GM19239 (cell line): ENCODE measurements at places on chromosomes 6 and 20.

- no peak for DNase-seq
Measured at GRCh38 chr20:1015181-1015580, 13.1 kb upstream of the RSPO4 start.

DNA sequence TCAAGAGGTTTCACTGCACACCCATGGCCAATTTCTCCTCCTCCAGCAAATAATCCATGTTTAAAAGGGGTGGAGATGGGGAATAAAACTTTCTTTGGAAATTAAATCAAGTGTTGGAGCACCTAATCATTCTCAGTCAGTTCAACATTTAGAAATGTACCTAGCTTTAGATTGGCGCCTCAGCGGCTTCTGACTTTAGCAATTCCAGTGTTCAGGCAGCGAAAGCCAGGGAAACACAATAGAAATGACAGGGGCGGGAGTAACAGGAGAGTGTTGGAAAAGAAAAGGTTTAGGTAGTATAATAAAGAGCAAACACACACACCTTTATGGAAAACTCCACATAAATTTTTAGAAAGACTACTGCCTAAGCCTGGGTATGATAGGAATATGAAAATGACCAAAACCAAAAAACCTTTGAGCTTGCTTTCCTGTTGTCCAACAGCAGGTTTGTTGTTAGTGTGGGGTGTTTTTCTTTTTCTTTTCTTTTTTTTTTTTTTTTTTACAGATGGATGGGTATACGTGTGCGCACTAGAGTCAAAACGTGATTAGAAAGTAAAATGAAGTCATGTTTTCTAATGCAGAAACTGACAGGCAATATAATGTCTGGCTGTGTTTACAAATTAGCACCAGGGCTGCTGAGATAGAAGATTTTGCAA lies 7.7 kb downstream of the TFAP2A start:
- no peak for DNase-seq

DNA sequence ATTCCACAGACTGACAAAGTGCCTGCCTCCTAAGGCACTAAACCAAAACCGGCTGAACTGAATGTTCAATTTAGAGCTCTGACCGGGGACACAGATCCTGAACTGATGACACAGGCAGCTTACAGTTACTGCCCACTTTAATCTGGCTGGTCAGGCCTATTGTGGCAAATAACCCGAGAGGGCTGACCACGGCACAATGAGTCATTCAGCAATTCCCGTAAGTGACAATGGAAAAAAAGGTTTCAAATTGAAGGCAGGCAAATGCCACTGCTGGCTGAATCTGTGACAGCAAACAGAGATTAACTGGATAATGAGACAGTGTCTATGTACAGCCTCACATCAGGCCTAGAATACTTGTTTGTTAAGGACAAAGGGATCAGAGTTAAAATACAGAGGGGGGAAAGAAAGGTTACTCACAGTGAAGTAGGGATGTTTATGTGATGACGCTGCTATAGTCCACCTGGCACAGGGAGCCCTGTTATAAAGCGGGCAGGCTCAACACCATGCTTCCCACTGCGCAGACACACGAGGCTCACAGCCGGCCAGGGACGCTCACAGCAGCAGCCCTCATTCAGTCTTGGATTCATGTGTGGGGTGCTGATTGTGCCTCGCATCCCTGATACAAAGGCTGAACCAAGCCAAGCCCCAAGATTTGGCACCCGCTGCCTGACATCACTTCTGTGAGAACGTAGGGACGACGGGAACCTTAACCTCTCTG lies 54.4 kb downstream of the RTN4IP1 start:
- no peak for DNase-seq

- DNase-seq: no peak
Measured at GRCh38 chr20:1567392-1568162, 10.1 kb upstream of the SIRPD start.

DNA sequence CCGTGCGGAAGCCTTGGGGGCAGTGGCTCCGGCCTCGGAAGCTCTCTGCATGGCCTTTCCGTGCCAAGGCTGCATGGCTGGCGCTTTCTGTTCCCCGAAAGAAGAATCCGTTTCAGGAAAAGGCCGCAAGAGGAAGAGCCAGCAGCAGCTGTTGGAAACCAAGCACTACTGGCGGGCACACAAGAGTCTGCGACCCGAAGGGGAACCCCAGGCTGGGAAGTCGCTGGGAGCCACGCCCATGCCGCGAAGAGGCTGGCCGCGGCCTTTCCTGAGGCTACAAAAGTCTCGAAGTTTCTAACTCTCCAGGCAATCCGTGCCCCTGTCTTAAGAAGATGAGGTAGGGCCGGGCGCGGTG lies at the start of gene CGAS:
TSS of gene CGAS (minus strand) at position 191 of the 355 bp plus-strand sequence. CDS start at position 75, 116 bp downstream.
- peak; percentile 34 for DNase-seq

DNA sequence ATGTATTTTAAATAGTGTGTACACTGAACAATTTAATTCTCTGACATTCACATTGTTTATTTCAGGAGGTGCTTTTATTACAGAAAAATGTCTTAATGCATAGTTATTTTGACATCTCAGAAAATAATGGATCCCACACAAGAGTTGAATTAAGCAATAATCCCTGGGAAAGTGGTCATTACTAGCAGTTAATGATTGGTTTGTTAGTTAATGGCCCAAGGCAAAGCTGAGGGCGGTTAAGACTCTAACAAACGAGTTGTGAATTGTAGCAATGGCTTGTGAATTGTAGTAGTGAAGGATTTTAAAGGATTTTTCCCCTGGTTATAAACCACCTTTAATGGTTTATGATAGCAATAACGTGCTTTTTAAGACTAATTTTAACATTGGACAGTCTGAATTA lies 1316.0 kb upstream of the GJE1 start:
- DNase-seq: no peak

GRCh38 chr20:8322662-8323217 lies 190.7 kb downstream of the PLCB1 start:
- DNase-seq: no peak
